Smooth muscle cell of trachea (primary cell): ENCODE measurements at places on chromosomes 2 and 18. TPM values are rescaled to one million over a fixed set of nuclear protein-coding genes. Genes with fewer than 3 reads are reported as not detected.

PDE11A gene
- total RNA-seq, result not detected in 2 replicates

RGPD3 gene
- total RNA-seq, result 0.29 and 0.33 TPM in 2 replicates

GKN2 gene
- not detected in 2 replicates for total RNA-seq

ITGB6 gene
- total RNA-seq, result under 0.01 and 0.15 TPM in 2 replicates

EVA1A gene
- total RNA-seq, result 18.0 and 32.1 TPM in 2 replicates

RAD51AP2 gene
- not detected in 2 replicates for total RNA-seq

AQP4 gene
- not detected in 2 replicates for total RNA-seq

SLC9A4 gene
- total RNA-seq, result not detected in 2 replicates

TMEM198 gene
- total RNA-seq, result 0.73 and 2.3 TPM in 2 replicates

UPP2 gene
- under 0.01 TPM in 1 of 2 replicates, not detected in the other for total RNA-seq

E2F6 gene
- total RNA-seq, result 8.4 and 10.3 TPM in 2 replicates

ANKRD30B gene
- total RNA-seq, result 0.15 and 0.50 TPM in 2 replicates

SATB2 gene
- total RNA-seq, result 11.3 and 20.2 TPM in 2 replicates

YES1 gene
- 102 and 117 TPM in 2 replicates for total RNA-seq

PTPN18 gene
- total RNA-seq, result 11.6 and 19.6 TPM in 2 replicates

DHRS9 gene
- total RNA-seq, result not detected in 2 replicates

ZFAND2B gene
- 24.5 and 25.9 TPM in 2 replicates for total RNA-seq

LBX2 gene
- 3.1 and 6.3 TPM in 2 replicates for total RNA-seq

SERPINB4 gene
- total RNA-seq, result not detected in 2 replicates

LRRTM1 gene
- total RNA-seq, result not detected in 2 replicates
